Activated B cell treated with CpG ODN at 0.5 μM for 24 hours (primary cell): ENCODE measurements at places on chromosomes 12 and 14.
A peak's percentile ranks its signal among the peaks of the same experiment; 100 is the strongest.

DNA sequence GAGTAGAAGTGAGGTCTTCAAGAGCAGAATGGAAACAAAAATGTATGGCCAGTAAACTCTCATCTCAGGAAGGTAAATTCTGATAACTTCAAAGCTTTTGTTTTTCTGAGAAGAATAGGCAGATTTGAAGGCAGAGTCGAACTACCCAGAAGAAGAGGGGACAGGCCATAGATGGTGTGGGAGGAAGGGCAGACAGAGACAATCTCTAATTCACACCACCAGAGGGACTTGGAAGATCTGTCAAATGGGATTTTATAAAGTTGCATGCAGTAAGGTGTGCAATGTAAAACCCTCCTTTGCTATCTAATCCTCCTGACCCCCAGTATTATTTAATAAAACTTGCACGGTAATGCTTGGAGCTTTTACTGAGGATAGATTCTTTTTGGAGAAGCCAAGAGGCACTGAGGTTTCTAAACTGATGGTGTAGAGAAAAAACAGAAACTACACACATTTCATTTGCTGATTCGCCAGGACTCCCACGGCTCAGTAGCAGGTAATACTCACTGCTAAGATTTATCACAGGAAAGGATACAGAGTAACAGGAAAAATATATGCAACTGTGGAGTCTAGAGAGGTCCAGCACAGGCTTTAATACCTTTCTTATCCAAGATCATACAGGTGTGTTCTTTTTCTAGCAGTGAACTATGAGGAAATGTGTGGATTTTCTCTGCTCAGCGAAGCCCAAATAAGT is 18.3 kb downstream of the SLC38A2 start:
- no peak overlapping the region for H3K27ac ChIP-seq
- H3K27me3 ChIP-seq, result no peaks in the 10 kb centered on the region
- peaks cover 5% of the 10 kb centered on the region for H3K4me1 ChIP-seq
- no peak for DNase-seq
- peaks cover 17% of the 10 kb centered on the region for H3K36me3 ChIP-seq
- no peak overlapping the region for H3K4me3 ChIP-seq

DNA sequence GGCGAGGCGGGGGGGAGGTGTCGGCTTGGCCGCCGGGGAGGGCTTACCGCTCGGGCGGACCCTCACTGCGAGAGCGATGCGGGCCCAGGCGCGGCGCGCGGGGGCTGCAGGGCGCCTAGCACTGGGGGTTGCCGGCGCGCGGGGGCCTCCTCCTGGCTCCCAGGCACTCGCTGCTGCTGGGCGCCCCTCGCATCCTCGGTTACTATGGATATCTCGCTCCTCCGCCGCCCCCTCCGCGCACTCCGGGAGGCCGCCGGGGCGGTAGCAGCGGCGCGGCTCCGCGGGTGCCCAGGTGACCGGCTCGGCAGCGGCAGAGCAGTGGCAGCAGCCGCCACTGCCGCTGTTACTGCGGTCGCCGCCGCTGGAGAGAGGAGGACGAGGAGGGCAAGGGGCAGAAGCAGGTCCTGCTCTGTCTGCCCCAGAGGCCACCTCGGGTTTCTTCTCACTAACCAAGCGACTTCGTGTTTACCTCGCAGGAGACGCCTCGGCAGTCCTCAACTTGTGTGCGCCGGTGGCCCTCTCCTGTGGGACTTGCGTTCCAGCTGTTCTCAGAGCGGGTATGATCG is 250.1 kb downstream of the APAF1 start:
- no peak for DNase-seq
- no peaks in the 10 kb centered on the region for H3K36me3 ChIP-seq
- H3K4me1 ChIP-seq, result no peaks in the 10 kb centered on the region
- no peak overlapping the region for H3K27ac ChIP-seq
- peaks cover 42% of the 10 kb centered on the region for H3K27me3 ChIP-seq
- H3K4me3 ChIP-seq, result no peak overlapping the region

DNA sequence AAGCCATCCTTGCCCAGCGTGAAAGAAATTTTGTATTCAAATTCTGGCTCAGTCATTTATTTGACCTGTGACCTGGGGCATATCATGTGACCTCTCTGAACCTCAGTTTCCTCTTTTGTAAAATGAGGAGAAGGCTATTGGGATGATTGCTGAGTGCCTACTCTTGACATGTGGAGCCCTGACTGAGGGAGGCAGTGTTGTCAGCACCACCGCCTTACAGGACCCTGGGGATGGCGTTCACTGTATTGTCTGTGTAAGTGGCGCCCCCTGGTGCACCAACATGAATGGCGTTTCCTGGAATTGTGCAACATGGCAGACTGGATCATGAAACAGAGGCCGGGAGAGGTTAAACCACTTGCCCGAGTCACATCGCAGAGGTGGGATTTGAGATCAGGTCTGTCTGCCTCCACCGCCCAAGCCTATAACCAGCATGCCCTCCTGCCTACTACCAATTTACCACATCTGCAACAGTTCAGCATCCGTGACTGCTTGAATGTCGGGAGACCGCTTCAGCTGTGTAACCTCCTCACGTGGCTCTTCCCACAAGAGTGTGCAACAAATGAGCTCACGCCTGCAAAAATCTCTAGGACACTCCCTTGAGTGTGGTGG is 20.1 kb upstream of the CCDC63 start:
- H3K4me1 ChIP-seq, result peaks cover 6% of the 10 kb centered on the region

DNA sequence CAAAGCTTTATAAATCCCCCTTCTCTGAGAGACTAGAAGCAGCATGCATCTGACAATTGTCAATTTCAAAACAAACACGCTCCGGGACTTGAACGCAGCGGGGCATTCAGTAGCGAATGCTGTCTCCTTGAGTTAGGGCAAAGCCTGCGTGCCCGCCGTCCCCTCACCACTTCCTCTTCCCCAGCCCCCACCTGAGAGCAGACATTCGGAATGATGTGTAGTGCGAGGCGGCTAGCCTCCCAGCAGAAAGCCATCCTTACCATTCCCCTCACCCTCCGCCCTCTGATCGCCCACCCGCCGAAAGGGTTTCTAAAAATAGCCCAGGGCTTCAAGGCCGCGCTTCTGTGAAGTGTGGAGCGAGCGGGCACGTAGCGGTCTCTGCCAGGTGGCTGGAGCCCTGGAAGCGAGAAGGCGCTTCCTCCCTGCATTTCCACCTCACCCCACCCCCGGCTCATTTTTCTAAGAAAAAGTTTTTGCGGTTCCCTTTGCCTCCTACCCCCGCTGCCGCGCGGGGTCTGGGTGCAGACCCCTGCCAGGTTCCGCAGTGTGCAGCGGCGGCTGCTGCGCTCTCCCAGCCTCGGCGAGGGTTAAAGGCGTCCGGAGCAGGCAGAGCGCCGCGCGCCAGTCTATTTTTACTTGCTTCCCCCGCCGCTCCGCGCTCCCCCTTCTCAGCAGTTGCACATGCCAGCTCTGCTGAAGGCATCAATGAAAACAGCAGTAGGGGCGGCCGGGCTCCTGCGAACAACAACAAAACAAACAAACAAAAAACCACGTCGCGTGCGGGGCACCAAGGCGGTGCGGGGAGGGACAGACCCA is 2.2 kb downstream of the PRMT8 start:
- no peak for DNase-seq
- peaks cover 50% of the 10 kb centered on the region for H3K27me3 ChIP-seq
- no peaks in the 10 kb centered on the region for H3K36me3 ChIP-seq
- no peak overlapping the region for H3K27ac ChIP-seq

DNA sequence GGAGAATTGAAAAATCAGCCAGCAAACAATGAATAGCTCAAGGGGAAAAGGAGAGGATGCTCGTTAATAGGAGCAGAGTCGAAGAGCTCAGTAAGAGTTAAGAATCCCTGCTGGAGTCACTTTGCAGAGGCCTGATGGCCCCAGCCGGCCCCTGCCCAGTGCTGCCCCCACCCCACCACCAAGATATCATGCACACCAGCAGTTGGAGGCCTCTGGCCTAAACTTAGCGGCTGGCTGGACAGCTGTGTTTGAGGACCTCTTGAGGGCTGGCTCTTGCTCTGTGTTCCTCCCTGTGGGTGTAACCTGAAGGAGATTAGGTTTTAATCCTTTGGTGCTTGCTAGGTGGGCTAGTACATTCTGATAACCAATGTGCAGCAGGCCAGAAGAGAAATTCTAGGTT is 142.0 kb downstream of the PLXNC1 start:
- no peak overlapping the region for H3K27ac ChIP-seq
- peaks cover 63% of the 10 kb centered on the region for H3K36me3 ChIP-seq
- H3K4me1 ChIP-seq, result peaks cover 26% of the 10 kb centered on the region
- DNase-seq, result no peak

DNA sequence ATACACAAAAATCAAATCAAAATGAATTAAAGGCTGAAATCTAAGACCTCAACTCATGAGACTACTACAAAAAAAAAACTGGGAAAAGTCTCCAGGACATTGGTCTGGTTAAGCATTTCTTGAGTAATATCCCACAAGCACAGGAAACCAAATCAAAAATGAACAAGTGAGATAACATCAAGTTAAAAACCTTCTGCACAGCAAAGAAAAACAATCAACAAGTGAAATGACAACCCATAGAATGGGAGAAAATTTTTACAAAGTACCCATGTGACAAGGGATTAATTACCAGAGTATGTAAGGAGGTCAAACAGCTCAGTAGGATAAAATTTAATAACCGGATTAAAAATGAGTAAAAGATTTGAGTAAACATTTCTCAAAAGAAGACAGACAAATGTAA is 338.7 kb downstream of the SLC16A7 start:
- H3K27me3 ChIP-seq, result no peaks in the 10 kb centered on the region
- no peaks in the 10 kb centered on the region for H3K4me1 ChIP-seq
- no peaks in the 10 kb centered on the region for H3K36me3 ChIP-seq
- no peak for DNase-seq

GRCh38 chr14:45252366-45253069 is 484 bp downstream of the MIS18BP1 start:
- peak overlapping the region; percentile 95 for H3K27ac ChIP-seq
- H3K27me3 ChIP-seq, result no peaks in the 10 kb centered on the region
- peaks cover 38% of the 10 kb centered on the region for H3K4me1 ChIP-seq
- peaks cover 4% of the 10 kb centered on the region for H3K36me3 ChIP-seq
- H3K4me3 ChIP-seq, result peak overlapping the region; percentile 94
- DNase-seq, result no peak

DNA sequence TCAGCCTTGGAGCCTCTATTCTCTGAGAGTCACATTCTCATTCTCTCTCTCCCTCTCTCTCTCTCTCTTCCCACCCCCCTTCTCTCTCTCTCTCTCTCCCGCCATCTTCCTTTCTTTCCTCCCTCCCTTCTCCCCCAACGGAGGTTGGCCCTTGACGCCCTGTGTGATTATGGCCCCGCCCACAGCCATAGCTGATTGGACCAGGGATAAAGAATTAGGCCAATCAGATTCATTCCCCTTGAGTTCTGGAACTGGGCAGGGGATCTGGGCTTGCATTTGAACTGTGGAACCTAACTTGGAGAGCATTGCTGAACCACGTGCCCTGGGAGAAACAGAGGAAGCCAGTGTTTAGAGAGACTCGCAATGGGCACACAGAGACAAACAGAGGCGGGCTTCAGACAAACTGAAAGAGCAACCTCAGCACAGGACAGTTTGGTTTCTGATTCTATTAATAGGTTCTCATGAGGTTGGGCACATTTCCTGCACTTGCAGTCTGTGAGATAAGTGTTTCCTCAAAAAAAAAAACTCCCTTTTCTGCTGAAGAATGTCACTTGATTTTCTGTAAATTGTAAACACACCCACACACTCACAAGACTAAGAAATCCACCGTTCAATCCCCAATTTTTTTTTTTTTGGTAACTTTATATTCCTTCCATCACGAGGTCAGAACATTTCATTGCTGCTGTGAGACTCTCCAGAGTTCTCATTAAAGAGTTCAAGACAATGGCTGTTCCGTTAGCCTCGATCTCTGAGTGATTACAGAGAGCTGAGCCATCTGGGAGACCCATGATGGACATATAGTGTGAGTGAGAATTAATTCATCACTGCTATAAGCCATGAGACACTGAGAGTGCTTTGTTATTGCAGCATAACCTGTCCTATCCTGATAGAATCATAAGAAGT is 3.5 kb upstream of the P2RX7 start:
- H3K27ac ChIP-seq, result peak overlapping the region; percentile 99
- peaks cover 67% of the 10 kb centered on the region for H3K4me1 ChIP-seq
- peak; percentile 65 for DNase-seq
- H3K4me3 ChIP-seq, result peak overlapping the region; percentile 87
- no peaks in the 10 kb centered on the region for H3K27me3 ChIP-seq
- H3K36me3 ChIP-seq, result no peaks in the 10 kb centered on the region

DNA sequence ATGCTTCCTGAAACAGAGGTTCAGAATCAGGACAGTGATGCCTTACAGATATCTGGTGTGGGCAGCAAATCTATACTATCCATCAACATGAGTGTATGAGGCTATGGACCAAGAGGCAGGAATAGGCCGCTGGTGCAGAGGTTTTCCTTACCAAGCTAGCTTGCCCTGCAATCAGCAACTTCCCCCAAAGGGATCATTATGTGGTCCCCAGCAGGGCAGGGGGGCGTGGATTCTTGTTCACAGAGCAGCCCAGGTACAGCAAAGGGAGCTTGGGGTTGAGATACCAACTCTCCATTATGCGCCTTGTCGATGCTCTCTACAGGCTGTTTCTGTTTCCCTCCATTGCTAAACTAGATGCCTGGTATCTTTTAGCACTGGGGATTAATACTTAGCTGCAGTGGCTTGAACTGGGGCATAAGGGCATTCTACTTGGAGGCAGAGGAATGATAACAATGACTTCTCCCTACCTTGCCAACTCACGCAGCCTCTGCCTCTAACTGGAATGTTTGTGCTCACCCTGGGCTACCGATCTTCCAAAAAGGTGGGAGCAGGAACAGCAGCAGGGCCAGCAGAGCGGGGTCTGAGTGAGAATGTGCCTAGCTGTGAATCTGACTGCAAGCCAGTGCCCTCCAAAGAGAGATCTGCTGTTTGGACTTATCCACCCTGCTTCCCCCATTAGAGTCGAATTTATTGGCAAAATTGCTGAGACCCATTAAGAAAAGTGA is 10.3 kb upstream of the KRT1 start:
- DNase-seq, result no peak
- H3K27me3 ChIP-seq, result peaks cover 42% of the 10 kb centered on the region
- H3K4me1 ChIP-seq, result peaks cover 10% of the 10 kb centered on the region
- H3K4me3 ChIP-seq, result peak overlapping the region; percentile 85
- H3K36me3 ChIP-seq, result no peaks in the 10 kb centered on the region

GRCh38 chr12:112870267-112870980 is 36.3 kb upstream of the OAS1 start:
- H3K4me1 ChIP-seq, result peaks cover 20% of the 10 kb centered on the region
- no peaks in the 10 kb centered on the region for H3K36me3 ChIP-seq
- H3K27me3 ChIP-seq, result peaks cover 15% of the 10 kb centered on the region
- H3K4me3 ChIP-seq, result peak overlapping the region; percentile 35

DNA sequence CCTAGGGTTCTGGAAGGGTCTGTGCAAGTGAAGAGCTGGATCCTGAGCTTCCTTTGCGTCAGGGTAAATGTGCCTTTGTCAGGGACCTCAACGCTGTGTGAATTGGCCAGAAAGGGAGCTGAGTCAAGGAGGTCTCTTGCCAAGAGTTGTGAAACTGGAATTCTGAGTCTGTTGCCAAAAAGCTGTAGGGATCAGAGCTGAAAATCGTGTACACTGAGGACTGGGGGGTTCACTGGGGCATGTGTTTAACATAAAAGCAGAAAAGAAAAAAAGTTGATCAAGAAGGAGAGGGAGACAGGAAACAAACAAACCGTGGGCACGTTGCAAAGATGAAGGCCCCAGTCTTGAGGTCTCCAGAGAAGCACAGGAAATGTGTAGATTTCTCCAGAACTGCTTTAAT is 1081.5 kb downstream of the VRK1 start:
- no peaks in the 10 kb centered on the region for H3K27me3 ChIP-seq
- H3K4me1 ChIP-seq, result no peaks in the 10 kb centered on the region
- no peak for DNase-seq
- no peak overlapping the region for H3K27ac ChIP-seq
- H3K36me3 ChIP-seq, result no peaks in the 10 kb centered on the region
- no peak overlapping the region for H3K4me3 ChIP-seq

- no peak overlapping the region for H3K4me3 ChIP-seq
- no peaks in the 10 kb centered on the region for H3K27me3 ChIP-seq
- no peak for DNase-seq
- no peaks in the 10 kb centered on the region for H3K36me3 ChIP-seq
These were observed 9.6 kb upstream of the ENDOU start for GRCh38 chr12:47734725-47735480.
